PC-9 (cell line): ENCODE measurements at places on chromosomes 2 and 18. TPM values are rescaled to one million over a fixed set of nuclear protein-coding genes. Genes with fewer than 3 reads are reported as not detected.

NDUFB3 gene
- 93.1 and 96.7 TPM in 2 replicates for total RNA-seq

GRCh38 chr2:197107291-197108269 lies 181.1 kb upstream of the PGAP1 start:
- peak; percentile 79 for DNase-seq

- DNase-seq = no peak
Measured at GRCh38 chr2:65579506-65580235, 147.3 kb upstream of the SPRED2 start.

GRCh38 chr18:67599277-67599676 lies 82.8 kb upstream of the DSEL start:
- no peak for DNase-seq

DNA sequence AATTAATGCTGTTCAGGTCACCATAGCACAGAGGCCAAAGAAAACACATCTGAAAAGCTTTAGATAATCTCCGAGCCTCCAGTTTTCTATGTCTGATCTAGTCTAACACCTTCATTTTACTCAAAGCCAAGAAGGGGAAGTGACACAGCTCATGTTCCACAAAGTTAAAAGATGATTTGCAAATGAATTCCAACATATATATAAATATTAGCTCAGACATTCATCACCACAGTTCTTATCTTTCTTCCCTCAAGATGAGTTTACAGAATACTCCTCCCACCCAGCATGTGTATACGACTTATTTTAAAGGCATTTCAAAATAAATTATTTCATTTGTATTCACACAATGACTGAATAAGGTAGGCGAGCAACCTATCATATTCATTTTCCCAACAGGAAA lies 82.4 kb downstream of the AAK1 start:
- no peak for DNase-seq

GRCh38 chr2:190947141-190947540 lies 66.5 kb downstream of the GLS start:
- peak; percentile 19 for DNase-seq

ATP8B1 gene
- total RNA-seq = 16.7 and 23.4 TPM in 2 replicates

DNA sequence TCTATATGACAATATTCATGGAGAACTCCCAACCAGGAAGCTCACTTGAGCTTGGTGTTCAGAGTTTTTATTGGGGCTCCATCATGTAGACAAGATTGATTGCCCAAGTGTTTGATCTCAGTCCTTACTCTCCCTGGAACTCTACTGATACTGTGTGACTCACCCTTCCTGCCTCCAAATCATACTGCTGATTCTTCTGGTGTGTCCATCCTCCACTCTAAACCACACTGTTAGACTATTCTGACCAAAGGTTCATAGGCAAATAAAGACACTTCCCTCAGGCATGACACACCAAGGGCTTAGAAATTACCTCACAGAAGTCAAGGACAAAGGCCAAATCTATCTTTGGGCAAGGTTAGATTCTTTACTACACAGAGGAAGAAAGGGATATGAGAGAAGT lies 107.9 kb upstream of the CDH20 start:
- no peak for DNase-seq

MOGAT1 gene
- total RNA-seq = 0.35 and 0.65 TPM in 2 replicates

PHLPP1 gene
- total RNA-seq = 21.1 and 21.3 TPM in 2 replicates

DNA sequence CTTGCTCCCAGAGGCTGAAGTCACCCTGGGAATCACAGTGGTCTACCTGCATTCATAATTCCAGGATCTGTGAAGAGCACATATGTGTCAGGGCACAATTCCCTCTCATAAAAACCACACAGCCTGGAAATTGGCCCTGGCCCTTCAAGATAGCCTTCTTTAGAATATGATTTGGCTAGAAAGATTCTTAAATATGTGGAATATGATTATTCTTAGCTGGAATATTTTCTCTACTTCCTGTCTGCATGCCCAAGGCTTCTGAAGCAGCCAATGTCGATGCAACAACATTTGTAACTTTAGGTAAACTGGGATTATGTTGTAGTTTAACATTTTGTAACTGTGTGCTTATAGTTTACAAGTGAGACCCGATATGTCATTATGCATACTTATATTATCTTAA lies 24.2 kb downstream of the ICOS start:
- DNase-seq = no peak

ZNF521 gene
- total RNA-seq = not detected in 2 replicates

VAMP5 gene
- total RNA-seq = 7.2 and 7.4 TPM in 2 replicates

DNA sequence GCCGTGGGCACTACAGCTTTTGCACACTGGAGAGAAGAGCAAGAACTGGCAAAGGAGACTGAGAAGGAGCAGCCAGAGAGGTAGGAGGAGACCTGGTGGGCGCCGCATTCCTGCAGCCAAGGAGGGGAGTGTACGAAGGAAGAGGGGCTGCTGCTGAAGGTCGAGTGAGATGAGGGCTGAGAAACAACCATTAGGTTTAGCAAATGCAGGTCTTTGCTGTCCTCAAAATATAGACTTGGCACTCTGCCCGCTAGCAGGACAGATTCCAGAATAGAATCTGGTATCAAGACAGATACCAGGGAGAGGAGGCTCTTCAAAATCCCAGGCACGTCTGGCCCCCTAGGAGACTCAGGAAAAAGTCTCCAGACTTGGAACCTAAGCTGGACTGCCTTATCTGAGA lies 83.0 kb downstream of the TGOLN2 start:
- no peak for DNase-seq

- DNase-seq = peak; percentile 37
Measured at GRCh38 chr2:33441235-33441810, 35.1 kb upstream of the RASGRP3 start.

DNA sequence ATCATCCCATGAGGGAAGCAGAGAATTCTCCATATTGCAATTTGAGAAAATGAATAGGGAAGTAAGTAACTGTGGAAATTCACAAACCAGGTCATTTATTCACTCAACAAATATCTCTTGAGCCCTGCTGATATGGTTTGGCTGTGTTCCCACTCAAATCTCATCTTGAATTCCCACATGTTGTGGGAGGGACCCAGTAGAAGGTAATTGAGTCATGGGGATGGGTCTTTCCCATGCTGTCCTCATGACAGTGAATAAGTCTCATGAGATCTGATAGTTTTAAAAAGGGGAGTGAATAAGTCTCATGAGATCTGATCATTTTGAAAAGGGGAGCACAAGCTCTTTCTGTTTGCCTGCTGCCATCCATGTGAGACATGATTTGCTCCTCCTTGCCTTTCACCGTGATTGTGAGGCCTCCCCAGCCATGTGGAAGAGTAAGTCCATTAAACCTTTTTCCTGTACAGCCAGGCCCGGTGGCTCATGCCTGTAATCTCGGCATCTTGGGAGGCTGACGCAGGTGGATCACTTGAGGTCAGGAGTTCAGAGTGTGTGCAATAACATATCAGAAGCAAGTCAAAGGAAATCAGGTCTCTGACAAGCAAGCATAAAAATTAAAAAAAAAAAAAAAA lies 193.2 kb downstream of the NDUFA10 start:
- no peak for DNase-seq

GRCh38 chr2:219172231-219173154 lies 2.7 kb upstream of the SLC23A3 start:
- no peak for DNase-seq

DNA sequence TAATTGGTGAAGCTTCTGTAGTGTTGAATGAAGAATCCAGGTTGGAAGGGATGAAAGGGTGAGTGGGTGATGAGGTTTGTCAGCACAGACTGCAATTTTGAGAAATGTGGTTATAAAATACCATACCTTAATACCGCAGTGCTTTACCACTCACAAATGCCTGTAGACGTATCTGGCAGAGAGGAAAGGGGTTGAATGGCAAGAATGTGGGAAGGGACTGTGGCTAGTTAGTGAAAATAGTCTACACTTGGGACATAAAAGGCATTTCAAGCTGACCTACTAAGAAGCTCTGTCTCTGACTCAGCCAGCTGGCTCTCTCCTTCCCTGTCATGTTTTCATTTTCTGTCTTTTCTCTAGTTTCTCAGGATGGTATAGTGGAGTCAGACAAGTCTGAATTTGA lies 25.1 kb downstream of the CDK15 start:
- DNase-seq = no peak

DNA sequence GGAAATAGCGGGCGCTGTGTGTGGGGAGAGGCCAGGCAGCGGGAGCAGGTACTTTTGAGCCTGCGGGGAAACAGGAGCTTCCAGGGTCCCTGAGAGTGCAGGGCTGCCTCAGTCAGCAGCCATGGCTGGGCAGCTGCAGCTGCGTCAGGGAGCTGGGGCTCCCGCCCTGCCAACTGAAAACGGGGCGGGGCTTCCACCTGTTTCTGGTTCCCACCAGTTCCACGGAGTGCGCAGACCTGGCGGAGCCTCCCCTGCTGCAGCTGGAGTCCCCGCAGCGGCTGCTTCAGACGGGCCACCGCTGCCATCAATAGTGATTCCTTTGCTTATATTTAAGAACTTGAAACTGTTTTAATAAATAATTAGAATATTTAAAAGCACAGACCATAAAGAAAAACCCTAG lies 30.6 kb upstream of the RPRM start:
- DNase-seq = no peak

DNA sequence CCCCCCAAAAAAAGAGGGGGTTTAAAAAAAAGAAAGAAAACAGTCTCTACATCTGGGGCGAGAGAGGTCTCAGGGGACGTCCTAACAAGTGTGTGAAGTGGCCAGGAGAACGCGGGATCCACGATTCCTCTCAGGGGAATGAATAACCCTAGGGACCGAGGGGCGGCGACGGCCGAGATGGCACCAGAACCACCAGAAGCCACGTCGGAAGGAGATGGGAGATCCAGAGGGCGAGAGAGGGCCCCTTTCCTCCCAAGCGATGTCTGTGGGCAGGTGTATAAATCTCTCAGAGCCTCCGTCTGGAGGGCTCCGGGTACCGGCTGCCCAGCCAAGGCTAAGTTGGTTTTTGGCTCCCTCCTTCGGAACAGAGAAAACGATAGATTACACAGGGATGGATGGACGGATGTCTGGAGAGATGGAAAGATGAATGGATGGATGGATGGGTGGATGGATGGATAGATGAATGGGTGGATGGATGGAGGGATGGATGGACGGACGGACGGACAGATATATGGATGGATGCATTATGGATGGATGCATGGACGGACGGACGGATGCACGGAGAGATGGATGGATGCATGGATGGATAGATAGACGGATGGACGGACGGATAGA lies 1.7 kb downstream of the EPHA4 start:
- no peak for DNase-seq

CPLX4 gene
- not detected in 2 replicates for total RNA-seq

FOXD4L1 gene
- total RNA-seq = 0.28 and 0.43 TPM in 2 replicates

MGAT4A gene
- 12.2 and 12.9 TPM in 2 replicates for total RNA-seq

GRCh38 chr2:58921676-58922075 lies 680.6 kb upstream of the FANCL start:
- no peak for DNase-seq

GRCh38 chr2:79576451-79576850 lies 63.6 kb downstream of the CTNNA2 start:
- no peak for DNase-seq

- DNase-seq = no peak
Measured at GRCh38 chr2:236702657-236703372, 133.2 kb downstream of the ACKR3 start.

GRCh38 chr2:239291475-239292350 lies 109.1 kb downstream of the HDAC4 start:
- no peak for DNase-seq

- DNase-seq = no peak
Measured at GRCh38 chr2:1704631-1705556, 39.4 kb downstream of the PXDN start.

DNA sequence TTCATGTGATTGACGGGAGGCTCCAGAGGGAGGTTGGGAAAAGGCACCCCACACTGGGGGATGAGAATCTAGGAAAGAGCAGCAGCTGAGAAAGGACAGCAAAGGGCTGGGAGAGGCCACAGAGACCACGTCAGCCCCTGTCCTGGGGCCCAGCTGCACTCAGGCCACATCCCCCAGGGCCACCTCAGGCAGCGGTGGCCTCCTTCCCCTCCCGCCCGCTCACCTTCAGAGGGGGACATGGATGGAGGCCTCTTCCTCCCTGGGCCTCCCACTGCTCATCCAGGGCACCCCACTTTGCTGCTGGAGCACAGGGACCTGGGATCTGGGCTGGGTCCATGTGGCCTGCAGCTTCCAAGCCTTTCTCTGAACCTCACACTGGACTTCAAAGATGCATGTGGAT lies 199.8 kb upstream of the HDAC4 start:
- DNase-seq = no peak

GRCh38 chr2:24086241-24086640 lies 1.6 kb upstream of the TP53I3 start:
- DNase-seq = no peak

APOB gene
- not detected in 2 replicates for total RNA-seq

- DNase-seq = no peak
Measured at GRCh38 chr2:233012301-233012971, 620 bp downstream of the NGEF start.

DNA sequence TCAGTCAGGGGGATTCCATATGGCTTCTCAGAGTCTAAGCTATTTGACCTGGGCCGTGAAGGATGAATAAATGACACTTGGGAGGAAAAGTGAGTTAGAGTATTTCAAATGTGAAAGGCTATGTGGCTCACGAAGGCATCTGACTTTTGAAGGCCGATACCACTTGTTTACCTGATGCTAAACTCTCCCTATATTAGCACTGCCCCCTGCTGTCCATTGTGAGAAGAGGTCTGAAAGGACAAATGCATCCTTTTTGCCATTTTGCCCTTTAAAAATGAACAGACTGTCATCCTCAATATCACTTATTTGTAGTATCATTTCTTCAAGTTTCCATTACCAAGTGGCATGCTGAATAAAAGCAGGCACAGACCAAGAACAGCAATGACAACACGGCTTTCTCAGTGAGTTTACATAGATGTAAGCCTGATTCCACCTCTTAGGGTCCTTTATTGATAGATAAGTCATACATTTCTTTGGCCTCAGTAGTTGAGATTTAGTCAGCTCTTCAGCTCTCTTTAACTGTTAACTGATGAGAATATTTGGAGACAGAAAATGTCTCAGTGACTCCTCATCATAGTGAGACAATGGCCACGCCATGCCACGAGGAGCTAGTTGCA lies 40.1 kb downstream of the DOCK10 start:
- no peak for DNase-seq

- no peak for DNase-seq
Measured at GRCh38 chr2:100982431-100982861, 19.6 kb upstream of the RPL31 start.

GRCh38 chr2:160674146-160674750 lies 180.6 kb upstream of the RBMS1 start:
- no peak for DNase-seq

RMC1 gene
- total RNA-seq = 14.5 and 19.6 TPM in 2 replicates

DNA sequence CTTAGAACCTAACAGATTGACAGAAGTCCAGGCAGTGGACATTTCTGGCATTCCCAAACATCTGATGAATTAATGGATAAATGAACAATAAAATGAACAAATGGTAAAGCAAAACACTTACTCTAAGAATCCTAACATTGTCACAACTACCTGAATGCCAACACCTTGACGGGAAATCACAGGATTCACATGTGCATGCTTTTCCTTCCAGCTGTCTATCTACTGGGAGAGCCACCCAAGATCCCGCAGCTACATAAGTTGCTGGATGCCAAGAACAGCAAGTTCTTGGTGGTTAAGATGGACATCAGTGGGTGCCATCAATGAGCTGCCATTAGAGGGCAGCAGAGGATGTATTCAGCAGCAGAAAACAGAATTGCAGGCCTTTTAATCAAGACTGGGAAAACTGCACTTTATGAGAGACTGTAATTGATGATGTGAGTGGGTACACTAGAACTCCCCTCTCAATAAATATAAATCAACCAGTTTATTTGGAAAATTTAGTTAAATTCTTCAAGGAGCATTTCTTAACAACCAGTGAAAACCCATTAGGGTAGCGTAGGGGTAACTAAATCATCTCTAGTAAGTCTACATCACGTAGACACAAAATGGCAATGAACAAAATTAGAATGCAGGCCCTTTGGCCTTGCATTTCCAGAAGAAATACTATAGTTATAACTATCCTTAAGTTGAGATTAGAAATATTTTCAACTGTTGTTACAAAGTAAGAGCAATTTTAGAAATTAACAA lies 45.6 kb downstream of the SESTD1 start:
- peak; percentile 71 for DNase-seq

TMEFF2 gene
- not detected in 2 replicates for total RNA-seq

TSGA10 gene
- 13.5 and 14.9 TPM in 2 replicates for total RNA-seq
